ENCODE measurements at places on chromosomes 5 and 9.

GRCh38 chr9:108197899-108198298, 657.9 kb downstream of the ACTL7B start:
- DNase-seq: no peak

DNA sequence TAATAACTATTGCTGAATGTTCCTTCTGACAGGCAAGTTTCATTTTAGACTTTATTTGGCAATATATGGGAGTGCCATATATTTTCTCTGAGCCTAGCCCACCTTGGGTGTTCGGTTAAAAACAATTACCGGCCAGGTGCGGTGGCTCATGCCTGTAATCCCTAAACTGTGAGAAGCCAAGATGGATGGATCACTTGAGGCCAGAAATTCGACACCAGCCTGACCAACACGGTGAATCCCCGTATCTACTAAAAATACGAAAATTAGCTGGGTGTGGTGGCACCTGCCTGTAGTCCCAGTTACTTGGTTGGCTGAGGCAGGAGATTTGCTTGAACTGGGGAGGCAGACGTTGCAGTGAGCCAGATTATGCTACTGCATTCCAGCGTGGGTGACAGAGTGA, 47.9 kb downstream of the TNFSF15 start:
- no peak for DNase-seq

- DNase-seq: peak; percentile 42
Observed at GRCh38 chr5:43609752-43610151, 6.8 kb downstream of the NNT start.

GRCh38 chr5:135062216-135063055, 28.4 kb upstream of the PITX1 start:
- no peak for DNase-seq

- peak; percentile 61 for DNase-seq
Observed at GRCh38 chr5:10689391-10690081, 71.5 kb downstream of the DAP start.

DNA sequence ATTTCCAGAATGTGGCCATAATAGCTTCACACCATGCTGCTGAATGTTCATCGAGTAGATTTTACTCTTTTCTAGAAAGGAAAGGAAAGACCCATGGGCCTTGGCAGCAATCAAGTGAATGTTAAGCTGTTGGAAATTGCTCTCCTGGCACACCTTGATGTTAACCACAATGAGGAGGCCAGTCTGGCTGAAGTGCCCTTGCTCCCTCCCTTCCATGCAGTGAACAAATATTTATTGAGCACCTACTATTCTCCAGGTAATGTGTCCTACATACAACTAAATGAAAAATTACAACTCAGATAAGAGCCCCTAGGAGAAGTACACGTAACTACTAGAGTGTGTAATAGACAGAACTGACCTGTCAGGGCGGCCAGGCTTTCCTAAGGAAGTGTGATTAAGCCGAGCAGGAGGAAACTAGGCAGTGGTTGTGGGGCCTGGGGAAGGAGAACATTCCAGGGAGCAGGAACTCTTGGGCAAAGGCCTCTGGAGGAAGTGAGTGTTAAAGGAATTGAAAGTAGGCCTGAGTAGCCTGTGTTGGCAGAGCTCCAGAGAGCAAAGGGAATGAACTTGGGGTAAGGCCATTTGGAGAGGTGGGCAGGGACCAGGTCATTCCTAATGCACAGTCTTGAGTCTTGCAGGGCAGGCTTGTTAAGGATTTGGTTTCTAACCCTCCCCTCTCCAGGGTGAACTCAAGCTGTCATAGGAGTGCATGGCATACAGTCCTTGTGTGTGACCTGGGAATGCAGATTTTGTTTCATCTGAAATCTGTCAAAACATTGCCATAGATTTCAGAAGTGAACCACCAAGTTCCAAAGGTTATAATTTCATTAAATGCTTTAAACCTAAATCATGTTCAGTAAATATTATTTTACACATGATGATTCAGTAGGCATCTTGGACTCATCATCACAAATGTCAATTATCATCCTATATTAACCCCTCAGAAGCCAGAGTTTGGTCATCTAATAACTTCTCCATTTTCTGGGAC, 9.0 kb upstream of the ZSWIM6 start:
- DNase-seq: peak; percentile 57

All from HT-29 (cell line).